ENCODE measurements at places on chromosomes 16 and 17. TPM values are rescaled to one million over a fixed set of nuclear protein-coding genes. Genes with fewer than 3 reads are reported as not detected.

The MAP1LC3B gene
- 57.1 TPM for total RNA-seq

The KRT16 gene
- total RNA-seq: 3.1 TPM

The TTLL6 gene
- 2.3 TPM for total RNA-seq

- no peak overlapping the region for H3K4me3 ChIP-seq
- DNase-seq: no peak
- H3K27ac ChIP-seq: no peak overlapping the region
- peaks cover 6% of the 10 kb centered on the region for H3K4me1 ChIP-seq
- no peaks in the 10 kb centered on the region for H3K27me3 ChIP-seq
- no peaks in the 10 kb centered on the region for H3K36me3 ChIP-seq
These were observed 585 bp upstream of the KRT36 start for GRCh38 chr17:41490000-41490990.

DNA sequence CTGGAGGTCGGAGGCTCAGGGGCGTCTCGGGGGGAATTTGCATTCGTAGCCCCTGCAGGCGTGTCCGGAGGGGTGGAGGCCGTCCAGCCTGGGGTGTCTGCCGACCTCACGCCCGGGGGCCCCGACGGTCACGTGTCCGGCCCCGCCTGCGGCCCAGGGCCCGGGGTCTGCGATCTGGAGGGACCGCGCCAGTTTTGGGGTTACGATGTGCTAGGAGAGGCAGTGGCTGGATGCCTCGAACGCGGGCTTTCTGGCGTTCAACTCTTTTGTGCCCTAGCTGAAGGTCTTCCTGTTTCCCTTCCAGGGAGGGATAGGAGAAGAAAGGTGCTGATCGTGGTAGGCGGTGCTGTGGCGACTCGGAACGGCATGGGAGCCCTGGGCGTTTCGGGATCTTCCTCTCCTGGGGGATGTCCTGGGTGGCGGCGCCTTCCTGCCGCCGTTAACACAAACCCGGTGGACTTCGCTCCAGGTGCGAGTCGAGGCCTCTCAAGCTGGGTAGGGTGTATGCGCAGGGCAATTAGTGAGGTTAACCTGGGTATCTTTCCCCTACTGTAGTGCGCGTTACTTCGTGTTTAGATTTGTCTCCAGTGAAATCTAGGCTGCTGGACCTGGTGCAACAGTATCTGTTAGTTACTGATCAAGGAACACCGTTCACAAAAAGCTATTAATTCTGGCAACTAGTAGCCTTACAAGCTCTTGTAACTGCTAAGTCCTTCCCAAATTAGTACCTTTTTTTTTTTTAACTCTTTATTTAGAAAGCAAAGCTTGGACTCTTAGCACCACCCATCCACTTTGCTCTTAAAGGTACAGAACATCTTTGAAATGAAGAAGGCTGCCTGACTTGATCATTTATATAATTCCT is 1.3 kb downstream of the AKAP1 start:
- H3K4me3 ChIP-seq: peak overlapping the region; percentile 67
- no peaks in the 10 kb centered on the region for H3K27me3 ChIP-seq
- DNase-seq: peak; percentile 47
- H3K4me1 ChIP-seq: no peaks in the 10 kb centered on the region

- no peak overlapping the region for H3K27ac ChIP-seq
- H3K4me1 ChIP-seq: no peaks in the 10 kb centered on the region
- H3K27me3 ChIP-seq: no peaks in the 10 kb centered on the region
- DNase-seq: peak; percentile 46
- H3K4me3 ChIP-seq: no peak overlapping the region
- H3K36me3 ChIP-seq: no peaks in the 10 kb centered on the region
These were observed 205.7 kb downstream of the TANC2 start for GRCh38 chr17:63171428-63172393.
